IMR-90 (cell line): ENCODE measurements at places on chromosomes 1 and 21. TPM values are rescaled to one million over a fixed set of nuclear protein-coding genes. Genes with fewer than 3 reads are reported as not detected.
A peak's percentile ranks its signal among the peaks of the same experiment; 100 is the strongest.

DNA sequence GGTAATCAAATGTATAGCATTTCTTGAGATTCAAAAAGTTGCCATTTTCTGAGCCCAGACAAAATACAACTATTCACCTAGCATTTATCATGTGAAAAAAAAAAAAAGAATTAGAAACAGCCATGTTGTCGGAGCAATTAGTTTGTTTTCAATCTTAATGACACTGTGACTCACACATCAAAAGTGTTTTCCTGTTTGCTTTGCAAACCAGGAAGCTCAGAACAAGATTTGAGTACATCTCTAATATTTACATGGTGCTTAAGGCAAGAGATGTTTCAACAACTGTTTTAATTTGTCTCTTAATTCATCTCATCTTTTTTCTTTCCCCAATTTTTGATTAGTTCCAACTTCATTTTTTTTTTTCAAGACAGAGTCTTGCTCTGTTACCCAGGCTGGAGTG lies 62.5 kb upstream of the CAPZB start:
- no peak for DNase-seq

DNA sequence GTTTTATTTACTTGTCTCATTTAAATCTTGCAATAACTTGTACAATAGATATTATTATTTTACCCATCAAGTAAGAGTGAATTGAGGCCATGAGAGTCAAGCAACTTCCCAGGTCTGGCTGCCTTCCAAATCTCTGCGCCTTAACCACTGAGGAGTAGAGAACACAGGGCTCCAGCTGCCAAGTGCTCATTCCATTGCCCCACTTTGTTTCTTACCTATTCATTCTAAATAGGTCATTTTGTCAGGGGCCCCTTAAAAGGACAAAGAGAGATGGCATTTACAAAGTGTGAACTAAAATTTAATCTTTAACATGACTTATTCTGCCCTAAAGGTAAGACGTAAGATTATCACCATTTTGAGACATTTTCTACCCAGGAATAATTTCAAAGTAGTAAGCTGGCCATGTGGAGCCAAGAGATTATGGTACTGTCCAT lies 3.5 kb downstream of the PPP1R15B start:
- DNase-seq: peak; percentile 74

LINGO4 gene
- not detected in 2 replicates for total RNA-seq

GRCh38 chr1:26692211-26692792 lies 3.5 kb upstream of the ARID1A start:
- peak; percentile 91 for DNase-seq

SLC50A1 gene
- 20.6 and 21.1 TPM in 2 replicates for total RNA-seq

GRCh38 chr1:50516056-50516455 lies 92.8 kb upstream of the DMRTA2 start:
- peak; percentile 2 for DNase-seq

PTGS2 gene
- total RNA-seq: 4.8 and 6.9 TPM in 2 replicates
